ENCODE measurements at places on chromosomes 3 and 15.

DNA sequence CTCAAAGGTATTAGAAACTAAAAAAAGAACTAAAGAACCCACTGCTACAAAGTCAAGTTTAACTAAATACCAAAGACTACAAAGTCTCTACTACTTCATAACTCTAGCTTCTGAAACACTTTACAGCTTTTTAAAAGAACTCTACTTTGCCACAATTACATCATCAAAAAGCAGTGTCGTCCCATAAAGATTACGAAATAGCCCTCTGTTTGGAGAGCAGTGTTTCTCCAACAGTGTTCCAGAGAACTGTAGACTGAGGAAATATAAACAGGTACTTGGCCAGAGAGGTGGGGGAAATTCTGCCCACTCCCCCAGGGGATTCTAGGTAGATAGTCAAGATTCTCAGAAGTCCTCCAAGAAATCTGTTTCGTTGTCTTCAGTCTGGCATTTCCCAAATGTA is 225.6 kb downstream of the PDZRN3 start:
- no peak for DNase-seq

DNA sequence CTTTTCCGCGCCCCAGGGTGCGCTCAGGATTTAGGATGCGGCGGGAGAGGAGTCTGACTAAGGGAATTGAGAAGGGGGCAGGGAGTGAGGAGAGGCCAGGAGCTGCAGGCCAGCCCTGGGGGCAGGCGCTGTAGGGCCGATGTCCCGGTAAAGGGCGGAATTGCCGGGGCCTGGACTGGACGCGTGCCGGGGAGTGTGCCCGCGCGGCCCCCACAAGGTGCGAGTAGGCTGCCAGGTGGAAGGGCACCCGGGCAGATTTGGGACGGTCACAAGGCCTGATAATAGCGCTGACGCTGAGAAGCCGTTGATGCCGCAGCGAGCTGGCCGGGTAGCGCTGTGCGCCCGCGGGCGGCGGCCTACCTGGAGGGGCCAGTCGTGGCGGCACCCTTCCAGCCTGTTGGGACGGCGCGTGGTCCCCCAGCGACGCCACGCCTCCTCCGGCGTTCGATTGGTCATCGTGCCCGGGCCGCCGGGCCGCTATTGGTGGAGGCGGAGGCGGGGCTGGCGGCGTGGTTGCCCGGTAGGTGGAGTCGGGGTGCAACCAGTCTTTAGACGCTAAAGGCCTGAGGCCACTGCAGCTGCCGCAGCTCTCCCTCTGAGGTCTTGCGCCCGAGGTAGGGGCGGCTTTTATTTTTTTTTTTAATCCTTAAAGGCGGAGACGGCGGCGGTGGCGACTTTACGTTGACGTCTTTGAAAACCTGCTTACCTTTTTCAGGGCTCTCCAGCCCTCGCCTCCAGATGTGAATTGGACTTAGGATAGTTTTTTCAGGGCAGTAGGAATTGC is 903 bp downstream of the SLC25A38 start:
- peak; percentile 92 for DNase-seq

- DNase-seq: no peak
Observed at GRCh38 chr3:73926360-73927202, 301.8 kb upstream of the PDZRN3 start.

GRCh38 chr3:33146791-33147445 is 33.1 kb downstream of the CRTAP start:
- DNase-seq: no peak

DNA sequence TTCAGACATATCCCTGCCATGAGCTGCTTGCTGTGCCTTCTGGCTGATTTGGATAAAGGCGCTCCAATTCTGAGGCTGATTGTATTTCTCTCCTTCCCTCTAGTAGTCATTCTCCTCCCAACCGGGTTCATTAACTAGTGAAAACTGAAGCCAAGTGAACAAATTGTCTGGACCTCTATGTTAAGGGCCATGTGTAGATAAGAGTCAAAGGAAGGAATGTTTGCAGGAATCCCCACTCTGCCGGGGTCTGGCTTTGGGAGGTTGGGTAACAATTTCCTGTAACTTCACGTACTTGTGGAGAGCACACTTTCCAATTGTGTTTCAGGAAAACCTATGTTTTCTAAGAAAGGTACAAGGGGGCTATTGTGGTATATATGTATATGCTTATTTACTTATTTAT is 38.2 kb upstream of the SUCLG2 start:
- no peak for DNase-seq

- DNase-seq: no peak
Observed at GRCh38 chr3:119018690-119019463, 15.8 kb downstream of the IGSF11 start.

DNA sequence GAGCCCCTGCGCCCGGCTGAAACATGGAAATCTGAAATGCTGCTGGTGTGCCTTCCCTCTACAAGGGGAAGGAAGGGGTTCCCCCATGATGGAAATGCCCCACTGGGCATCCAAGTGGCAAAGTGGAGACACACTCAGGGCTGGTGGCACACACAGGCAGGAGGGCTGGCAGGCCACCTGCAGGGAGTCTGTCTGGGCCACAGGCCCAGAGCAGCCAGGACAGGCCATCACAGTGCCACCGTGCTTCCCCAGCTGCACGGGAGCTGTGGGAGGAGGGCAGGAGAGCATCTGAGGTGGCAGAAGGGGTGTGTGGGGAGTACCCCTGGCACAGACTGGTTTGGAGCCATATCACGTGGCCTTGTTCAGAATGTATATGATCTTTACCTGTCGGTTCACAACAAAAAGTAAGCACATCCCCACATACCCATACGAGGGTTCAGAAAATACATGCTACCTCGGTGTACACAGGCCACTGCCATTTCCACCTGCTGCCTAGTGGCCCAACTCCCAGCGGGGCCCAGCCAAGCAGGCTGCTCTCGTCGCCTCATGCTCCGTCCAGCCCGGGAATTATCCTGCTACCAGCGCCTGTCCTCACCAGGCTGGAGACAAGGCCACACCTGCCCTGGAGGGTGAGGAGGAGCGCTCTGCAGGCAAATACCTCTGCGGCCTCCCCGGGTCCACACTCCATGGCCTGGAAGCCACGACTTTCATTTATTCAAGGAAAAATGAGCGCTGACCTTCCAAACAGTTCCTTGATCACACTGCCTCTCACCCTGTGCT is 22.6 kb upstream of the DUSP7 start:
- no peak for DNase-seq

GRCh38 chr3:54361746-54362283 is 239.5 kb downstream of the CACNA2D3 start:
- no peak for DNase-seq

DNA sequence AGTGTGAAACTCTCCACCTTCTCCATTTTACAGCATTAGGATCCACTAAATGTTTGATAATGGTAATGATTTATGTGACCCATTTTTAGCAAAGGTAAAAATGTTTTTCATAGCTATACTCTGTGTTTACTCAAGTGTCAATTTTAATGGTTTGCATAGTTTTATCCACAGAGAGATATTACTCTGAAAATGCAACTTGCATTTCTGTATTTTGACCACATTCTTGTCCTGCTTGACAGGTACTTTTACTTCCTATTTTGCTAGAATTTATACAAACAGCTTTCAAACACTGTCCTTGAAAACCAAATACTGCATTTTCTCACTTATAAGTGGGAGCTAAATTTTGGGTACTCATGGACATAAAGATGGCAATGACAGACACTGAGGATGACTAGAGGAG is 62.9 kb downstream of the SERPINI1 start:
- no peak for DNase-seq

DNA sequence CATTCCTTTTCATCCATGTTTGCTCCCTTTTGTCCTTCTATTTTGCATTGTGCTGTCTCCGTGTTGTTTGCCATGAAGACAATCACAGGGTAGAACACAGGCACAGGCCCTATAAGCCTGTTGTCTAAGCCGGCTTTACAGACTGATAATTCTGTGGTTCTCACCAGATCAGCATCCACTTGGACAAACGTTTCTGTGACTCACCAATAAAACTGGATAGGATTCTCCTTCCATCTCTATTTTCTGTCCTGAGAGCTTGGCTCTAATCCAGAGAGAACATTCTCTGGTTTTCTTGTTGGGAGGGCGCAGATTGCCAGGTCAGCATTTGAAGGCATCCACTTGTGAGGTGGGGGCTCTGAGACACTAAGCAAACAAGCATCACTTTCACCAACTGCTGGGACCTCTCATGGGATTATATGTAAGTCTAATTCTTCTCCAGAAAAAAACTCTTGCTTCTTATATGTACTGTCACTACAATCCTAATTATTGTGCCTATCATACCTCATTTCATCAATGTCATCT is 101.6 kb downstream of the ERC2 start:
- DNase-seq: no peak

DNA sequence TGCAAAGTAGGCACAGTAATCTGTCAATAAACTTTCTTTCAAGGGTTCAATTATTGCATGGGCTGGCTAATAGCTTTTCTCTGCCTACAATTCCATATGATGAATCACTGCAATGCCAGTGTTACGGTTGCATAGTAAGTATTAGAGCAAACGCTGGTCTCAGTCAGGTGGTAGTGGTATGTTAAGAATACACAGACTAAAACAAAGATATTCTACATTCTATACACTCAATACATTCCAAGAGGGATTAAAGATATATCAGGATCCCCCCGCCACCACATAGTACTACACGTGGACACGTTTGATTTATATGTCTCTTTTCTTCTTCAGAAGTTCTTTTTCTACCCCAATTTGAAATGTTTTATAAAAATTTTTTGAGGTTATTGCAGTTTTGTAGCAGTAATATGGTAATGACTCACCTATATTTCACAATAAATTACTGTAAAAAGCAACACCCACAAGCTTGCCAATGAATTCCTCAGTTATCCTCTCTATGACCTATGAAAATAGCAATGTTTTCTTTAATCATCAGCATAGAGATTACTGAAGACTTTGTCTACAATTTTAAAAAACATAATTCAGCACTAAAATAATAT is 68.2 kb downstream of the CD200R1L start:
- no peak for DNase-seq
